ENCODE measurements at places on chromosomes 2 and 18. TPM values are rescaled to one million over a fixed set of nuclear protein-coding genes. Genes with fewer than 3 reads are reported as not detected.
A peak's percentile ranks its signal among the peaks of the same experiment; 100 is the strongest.

- no peak for DNase-seq
These were observed 104.5 kb upstream of the CELF4 start for GRCh38 chr18:37669991-37670534.

ZBTB7C gene
- total RNA-seq, result under 0.01 TPM

EFHD1 gene
- not detected for total RNA-seq

TUBA3E gene
- total RNA-seq, result not detected

DNA sequence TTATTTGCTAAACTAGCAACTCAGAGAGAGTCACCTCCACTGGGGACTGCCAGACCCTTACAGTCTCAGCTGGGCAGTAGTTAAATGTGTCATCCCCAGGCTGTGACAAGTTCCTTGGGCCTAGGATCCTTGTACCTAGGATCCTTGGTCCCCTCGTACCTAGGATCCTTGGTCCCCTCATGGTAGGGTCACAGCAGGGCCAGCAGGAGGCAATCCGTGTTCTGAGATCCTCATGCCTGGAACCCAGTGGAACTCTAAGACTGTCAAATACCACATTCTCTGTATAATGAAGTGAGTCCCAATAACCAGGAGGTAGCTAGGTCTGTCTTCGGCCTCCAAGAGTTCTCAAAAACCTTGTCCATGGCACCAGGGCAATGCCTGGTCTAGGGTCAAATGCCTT lies 60.8 kb downstream of the LYPD6B start:
- no peak for DNase-seq

DNA sequence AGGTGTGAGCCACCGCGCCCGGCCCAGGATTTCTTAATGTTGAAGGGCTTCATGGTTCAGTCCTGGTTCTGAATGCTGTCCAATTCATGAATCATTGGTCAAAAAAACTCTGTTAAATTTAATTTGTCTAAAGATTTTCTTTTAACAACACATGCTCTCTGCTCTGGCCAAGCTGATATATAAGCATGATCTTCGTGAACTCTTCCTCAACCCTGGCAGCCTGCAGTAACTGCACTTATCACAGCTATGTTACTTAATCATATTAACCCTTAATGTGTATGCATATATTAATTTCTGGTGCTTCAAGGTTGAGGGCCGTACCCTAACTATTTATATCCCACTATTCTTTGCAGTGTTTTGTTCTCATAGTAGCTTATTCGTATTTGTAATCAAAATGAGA lies 29.4 kb upstream of the FRZB start:
- no peak for DNase-seq

SYT4 gene
- total RNA-seq, result not detected

- DNase-seq, result peak; percentile 46
These were observed 266.4 kb upstream of the ETAA1 start for GRCh38 chr2:67130531-67131256.

DNA sequence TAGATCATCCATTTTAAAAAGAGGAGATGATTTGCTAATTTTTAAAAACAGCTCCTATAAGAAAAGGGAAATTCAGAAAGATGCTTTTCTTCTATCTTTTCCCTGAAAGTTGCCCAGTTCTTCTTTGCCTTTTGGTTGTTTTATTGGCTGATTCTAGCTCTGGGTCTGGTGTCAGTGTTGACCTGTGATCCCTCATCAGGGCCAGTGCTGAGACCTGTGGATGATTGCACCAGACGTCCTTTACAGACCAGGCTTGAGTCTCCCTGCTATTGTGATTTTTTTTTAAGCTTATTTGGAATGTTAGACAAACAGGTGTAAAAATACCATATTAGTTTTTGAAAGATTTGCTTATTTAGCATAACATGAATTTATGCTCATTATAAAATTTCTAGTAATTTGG lies 88.2 kb downstream of the ACSL3 start:
- no peak for DNase-seq

DNA sequence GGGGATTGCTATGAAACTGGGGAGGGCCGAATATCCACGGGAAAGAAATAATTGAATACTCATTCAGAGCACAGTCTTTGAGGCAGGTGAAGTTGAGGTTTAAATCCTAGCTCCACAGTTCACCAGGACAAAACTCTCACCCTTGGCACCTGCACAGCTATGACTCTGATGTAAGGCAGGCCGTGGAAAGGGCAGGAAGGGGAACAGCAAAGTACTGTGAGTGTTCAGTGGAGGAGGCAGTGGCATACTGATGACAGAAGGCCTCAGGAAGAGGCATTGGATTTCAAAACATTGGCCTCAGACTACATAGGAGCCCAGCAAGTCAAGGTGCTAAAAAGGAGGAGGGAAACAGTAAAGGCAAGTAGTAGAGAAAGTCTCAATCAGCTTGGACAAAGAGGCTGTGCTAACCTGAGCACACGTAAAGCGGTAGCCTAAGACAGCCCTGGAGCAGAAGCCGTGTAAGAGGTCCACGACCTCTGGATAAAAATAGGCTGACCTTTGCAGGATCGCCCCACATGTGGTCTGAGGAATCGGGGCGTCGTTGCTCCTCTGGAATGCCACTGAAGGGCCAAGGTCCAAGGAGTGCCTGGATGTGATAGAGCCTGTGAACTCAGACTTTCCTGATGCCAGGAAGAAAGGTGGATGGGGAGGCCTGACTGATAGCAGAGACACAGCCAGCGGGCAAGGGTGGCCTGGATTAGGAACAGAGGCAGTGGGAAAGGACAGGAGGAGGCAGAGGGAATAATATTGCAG lies 243.6 kb downstream of the PID1 start:
- DNase-seq, result no peak

LCT gene
- not detected for total RNA-seq

DNA sequence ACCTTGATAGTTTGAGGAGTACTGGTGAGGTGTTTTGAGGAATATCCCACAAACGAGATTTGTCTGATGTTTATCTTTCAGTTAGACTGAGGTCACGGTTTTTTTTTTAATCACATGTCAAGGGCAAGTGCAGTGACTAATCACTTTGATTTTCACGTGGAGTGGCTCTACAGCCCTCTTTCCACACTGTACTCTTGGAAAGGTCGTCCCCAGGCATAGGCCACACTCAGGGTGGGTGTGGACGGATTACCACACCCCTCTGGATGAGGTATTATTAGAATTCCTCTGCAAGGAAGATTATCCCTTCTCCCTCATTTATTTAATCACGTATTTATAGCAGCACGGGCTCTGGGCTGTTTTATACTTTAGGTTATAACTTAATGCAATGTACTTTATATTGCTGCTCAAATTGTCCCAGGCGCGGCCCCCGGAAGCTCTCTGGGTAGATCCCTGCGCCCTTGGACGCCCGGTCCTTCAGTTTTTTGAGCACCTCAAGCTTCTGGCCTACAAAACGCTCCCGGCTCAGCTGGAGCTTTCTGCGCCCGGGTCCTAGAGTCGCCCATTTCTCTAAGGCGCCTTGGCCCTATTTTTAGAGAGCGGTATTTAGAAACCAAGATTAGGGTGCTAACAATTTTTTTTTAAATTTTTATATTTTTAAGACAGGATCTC lies 515 bp upstream of the PLEKHB2 start:
- no peak for DNase-seq

GRCh38 chr2:55400332-55400731 lies 19.3 kb downstream of the CCDC88A start:
- no peak for DNase-seq

DNA sequence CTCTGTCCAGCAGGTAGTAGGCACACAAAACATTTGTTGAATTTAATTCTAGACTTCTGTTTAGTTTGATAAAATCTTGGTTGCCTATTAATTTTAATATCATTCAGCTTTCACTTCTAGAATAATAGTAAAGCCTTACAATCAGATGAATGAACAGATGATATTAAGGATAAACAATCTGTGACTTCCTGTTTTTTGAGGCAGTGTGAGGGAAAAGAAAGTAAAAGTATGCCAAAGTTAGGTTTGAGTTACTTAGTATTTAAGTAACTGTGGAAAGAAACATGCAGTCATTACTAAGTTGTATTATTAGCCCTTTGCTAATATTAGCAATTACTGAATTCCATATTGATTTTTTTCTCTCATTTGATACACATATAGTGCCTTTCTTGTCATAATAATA lies 31.5 kb downstream of the EPB41L5 start:
- DNase-seq, result peak; percentile 17

DNA sequence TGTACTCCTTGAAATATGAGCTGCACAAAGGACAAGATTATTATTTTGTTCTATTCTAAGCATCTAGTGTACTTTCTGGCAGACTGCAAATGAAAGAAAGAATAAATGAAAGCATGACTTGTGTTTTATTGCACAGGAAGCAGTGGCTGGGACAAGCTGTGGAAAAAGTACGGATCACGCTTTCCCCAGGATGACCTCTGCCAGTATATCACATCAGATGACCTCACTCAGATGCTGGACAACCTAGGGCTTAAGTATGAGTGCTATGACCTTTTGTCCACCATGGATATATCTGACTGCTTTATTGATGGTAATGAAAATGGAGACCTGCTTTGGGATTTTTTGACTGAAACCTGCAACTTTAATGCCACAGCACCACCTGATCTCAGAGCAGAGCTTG lies 49.4 kb downstream of the HNMT start:
- DNase-seq, result peak; percentile 1

- no peak for DNase-seq
These were observed 83.6 kb downstream of the MREG start for GRCh38 chr2:215929602-215930335.

C2orf76 gene
- total RNA-seq, result 10.0 TPM

DNA sequence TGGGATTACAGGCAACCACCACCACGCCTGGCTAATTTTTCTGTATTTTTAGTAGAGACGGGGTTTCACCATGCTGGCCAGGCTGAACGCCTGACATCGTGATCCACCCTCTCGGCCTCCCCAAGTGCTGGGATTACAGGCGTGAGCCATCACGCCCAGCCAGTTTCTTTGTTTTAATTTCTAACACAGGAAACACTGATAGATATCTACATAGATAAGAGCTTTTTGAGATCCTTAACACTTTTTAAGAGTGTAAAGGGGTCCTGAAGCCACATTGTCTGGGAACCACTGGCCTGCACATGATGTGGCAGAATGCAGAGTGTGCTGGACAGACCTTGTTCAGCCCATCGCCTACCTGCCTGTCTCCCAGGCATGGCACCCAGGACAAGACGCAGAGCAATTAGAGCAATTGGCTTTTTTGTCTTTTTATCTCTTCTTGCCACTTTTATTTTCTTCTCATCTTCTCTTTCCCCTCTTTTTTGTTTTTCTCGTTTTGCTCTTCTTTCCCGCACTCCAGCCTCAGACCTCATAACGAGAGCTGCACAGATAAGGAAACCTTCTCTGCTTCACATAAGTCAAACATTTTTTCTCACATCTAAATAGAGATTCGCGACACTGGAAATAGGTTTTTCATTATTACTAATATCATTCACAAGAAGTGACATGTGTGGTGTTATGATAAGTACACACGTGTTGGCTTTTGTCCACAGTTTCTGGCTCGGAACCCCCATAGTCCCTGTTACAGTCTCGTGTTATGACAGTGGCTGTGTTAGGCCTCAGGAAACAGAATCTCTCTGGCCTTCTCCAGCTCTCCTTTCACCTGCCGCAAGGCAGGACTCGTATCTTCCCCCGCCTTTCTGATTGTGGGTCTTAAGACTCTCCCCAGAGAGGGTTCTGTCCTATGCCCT lies 25.2 kb upstream of the GPR55 start:
- no peak for DNase-seq

- no peak for DNase-seq
These were observed 12.0 kb downstream of the ONECUT2 start for GRCh38 chr18:57447154-57447621.

DNA sequence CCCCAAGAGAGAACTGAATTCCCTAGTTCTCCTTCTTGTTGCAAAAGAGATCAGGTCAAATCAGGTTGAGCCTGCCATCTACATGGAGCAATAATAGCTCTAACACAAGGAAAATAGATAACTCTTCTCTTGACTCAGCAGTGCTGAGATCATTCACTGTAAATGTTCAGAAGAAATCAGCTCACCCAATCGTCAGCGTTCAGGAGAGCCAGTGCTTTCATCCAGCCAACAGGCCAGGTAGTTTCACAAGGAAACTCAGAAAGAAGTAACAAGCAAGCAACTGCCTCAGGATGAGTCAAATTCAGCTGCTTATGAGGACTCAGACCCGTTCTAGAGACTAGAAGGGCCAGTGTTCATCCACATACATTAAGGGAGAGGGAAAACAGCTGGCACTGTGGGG lies 5.9 kb downstream of the LMAN2L start:
- DNase-seq, result no peak
